ENCODE measurements at places on chromosomes 4 and X. TPM values are rescaled to one million over a fixed set of nuclear protein-coding genes. Genes with fewer than 3 reads are reported as not detected.

THAP6 gene
- total RNA-seq: 14.7 TPM

SOWAHD gene
- total RNA-seq: 0.17 TPM

PGK1 gene
- 558 TPM for total RNA-seq

NDST3 gene
- total RNA-seq: not detected

SYN1 gene
- total RNA-seq: 0.33 TPM

OTC gene
- total RNA-seq: not detected

Data from smooth muscle cell of trachea (primary cell).